ENCODE measurements at places on chromosomes 4 and X.

DNA sequence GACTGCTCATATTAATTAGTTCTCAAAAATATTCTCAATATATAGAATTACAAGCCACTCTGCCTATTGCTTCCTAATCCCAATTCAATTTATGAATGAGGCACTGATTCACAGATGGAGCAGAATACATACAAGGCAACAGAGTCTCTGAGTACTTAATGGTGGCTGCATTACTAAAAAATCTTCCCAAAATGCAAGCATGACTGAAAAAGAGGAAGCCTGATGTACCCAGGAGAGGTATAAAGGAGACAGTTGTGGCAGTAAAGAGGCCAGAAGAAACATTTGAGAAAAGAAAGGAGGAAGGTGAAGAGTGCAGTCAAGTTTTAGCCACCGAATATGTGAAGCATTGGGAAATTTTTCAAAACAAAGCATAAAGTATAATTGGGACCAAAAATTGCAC, 163.2 kb upstream of the INTU start:
- no peak for DNase-seq

GRCh38 chrX:39267176-39267575, 465.9 kb downstream of the MID1IP1 start:
- DNase-seq = no peak

DNA sequence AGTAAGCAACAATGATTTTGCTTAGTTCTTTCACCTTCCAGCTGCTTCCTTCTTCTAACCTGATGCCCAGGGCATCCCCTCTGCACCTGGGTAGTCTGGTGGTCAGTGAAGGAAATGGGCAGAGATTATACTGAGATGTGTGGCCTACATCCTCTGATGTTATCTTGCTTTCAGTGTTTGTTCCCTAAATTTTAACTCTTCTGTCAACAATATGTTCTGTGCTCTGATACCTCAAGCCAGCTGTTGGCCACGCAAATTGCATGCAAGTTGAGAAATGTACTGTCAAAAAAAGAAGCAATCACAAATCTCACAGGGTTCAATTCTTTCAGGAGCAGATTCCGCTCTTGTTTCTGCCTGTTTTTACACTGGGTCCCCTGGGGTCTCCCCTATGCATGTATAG, 73.8 kb downstream of the FBXW7 start:
- no peak for DNase-seq

DNA sequence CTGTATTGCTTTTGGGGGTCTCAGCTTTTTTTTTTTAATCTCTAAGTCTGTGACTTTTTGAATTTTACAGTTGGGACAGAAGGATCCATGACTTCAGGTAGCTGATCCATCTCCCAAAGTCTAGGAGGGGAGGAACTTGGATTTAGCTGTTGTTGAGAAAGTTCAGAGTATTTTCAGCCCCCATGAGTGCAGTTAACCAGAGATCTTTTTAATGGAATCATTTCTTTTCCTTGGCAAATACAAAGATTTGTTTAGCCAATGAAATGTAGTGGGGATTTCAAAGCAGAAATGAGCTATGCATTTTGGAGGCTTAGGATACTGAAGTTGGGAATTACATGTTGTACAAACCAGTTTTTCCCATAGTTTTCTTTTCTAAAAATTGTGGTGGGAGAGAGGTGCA, 18.1 kb downstream of the FNIP2 start:
- no peak for DNase-seq

DNA sequence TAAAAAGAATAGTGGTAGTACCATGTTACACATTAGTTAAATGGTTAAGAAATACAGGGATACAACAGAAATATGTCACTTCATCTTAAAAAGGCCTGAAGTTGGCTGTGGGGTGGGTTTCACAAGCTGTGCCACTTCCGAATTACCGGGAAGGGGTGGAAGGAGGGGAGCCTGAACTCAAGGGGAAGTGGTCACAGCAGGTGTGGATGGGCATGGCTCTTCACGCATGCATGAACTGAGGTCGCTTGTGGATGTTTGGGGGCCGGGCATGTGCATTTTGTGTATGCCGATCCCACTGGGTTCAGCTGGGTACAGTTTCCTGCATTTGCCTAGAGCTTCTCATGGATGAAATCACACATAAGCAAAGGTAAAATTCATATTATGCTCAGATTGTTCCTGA, 64.9 kb downstream of the CLCN4 start:
- DNase-seq = no peak
